Stomach (tissue), 19 donors: ENCODE measurements at places on chromosomes 3 and 15. TPM values are rescaled to one million over a fixed set of nuclear protein-coding genes. Genes with fewer than 3 reads are reported as not detected.

GRCh38 chr15:31148297-31149087, 47.0 kb upstream of the TRPM1 start:
- DNase-seq, result peak; percentile 7

GRCh38 chr3:13575459-13576061, 26.6 kb downstream of the FBLN2 start:
- no peak for DNase-seq

DNA sequence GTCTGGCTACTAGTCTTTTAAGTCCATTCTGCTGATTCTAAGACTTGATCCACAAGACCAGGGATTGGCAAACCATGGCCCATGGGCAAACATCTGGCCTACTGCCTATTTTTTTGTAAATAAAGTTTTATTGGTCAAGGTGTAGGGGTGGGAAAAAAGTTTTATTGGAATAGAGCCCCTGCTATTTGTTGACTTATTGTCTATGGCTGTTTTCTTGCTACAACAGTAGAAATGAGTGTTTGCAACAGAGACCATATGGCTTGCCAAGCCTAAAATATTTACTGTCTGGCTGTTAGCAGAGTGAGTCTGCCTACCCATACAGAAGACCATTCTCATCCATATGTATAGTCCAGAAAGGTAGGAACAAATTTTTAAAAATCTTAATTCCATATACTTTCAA, 106.4 kb downstream of the PTPRG start:
- no peak for DNase-seq

- DNase-seq, result no peak
Observed at GRCh38 chr3:28290863-28291300, 49.5 kb downstream of the CMC1 start.

- DNase-seq, result no peak
Observed at GRCh38 chr15:25618161-25618560, 179.3 kb upstream of the UBE3A start.

DNA sequence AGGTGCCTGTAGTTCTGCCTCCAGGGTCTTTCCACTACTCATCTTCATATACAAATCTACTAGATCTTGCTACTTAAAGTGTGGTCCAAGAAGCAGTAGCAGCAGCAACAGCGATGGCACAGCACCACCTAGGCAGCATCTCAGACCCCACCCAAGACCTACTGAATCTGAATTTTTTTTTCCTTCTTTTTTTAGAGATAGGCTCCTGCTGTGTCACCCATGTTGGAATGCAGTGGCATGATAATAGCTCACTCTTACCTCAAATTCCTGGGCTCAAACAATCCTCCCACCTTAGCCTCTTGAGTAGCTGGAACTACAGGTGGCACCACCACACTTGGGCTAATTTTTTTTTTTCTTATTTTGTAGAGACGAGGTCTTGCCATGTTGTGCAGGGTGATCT, 346.7 kb upstream of the TGFBR2 start:
- DNase-seq, result no peak

DNA sequence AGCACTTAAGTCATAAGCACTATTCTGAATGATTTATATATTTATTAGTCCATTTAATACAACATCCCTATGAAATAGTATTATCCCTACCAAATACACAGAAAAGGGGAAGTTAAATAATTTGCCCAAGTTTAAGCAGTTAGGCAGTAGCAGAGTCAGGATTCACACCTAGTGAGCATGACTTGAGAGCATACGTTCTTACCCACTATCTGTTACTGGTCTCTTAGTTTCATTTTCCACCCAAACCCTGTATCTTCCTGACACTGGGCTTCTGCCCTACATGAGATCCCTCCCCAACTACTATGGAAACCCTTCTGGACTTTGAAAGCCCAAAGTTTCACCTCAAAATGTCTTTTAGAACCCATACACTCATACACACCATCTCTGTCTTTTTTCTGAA, 4.4 kb upstream of the ATOSA start:
- DNase-seq, result peak; percentile 10

DNA sequence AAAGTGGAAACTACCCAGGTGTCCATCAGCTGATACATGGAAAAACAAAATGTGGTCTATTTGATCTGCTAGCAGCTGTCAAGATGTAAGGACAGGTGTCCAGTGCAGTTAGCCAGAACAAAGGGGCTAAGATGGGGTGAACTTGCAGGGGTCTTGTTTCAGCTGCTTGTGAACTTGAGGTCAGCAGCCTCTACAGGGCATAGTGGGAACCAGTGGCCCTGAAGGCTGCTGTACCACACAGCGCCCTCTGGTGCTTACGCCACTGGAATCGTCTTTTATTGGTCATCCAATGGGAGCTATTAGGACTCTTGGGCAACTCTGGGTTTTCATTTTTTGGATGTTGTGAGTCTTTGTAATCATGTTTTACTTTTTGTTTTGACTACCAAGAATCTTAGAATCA, 62.2 kb upstream of the CTSH start:
- peak; percentile 79 for DNase-seq

DNA sequence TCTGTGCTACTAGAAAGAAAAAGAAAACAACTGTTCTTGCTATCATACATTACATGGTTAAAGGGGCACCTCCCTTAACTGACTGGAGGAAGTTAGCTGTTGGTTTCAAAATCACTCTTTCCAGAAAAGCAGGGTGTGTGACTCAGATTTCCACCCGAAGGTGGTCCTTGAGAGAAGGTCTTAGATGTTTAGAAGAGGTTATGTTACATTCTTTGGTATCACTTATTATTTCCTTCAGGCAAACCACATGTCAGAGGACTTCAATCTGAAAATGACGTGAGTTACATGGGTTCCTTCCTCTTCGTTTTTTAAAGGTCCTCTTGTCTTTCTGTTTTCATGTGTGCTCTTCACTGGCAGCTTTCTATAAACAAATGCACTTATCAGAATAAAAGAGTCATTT, 307.9 kb upstream of the CBLB start:
- no peak for DNase-seq

Gene TP63
- total RNA-seq, result not detected

Gene SI
- total RNA-seq, result 1.2 TPM

Gene KBTBD12
- total RNA-seq, result 6.2 TPM

Gene COPG1
- 114 TPM for total RNA-seq
